ENCODE measurements at places on chromosomes 12 and 14. TPM values are rescaled to one million over a fixed set of nuclear protein-coding genes. Genes with fewer than 3 reads are reported as not detected.

The IFNG-AS1 gene
- 3.6 TPM for total RNA-seq

The WIF1 gene
- not detected for total RNA-seq

The TAS2R46 gene
- total RNA-seq, result 1.6 TPM

The AHNAK2 gene
- 0.07 TPM for total RNA-seq

The SLC39A9 gene
- 54.1 TPM for total RNA-seq

The PPP4R4 gene
- total RNA-seq, result 0.59 TPM

Measured in T-helper 1 cell treated with Interleukin-12 subunit alpha and Interleukin-12 subunit beta and Interleukin-4 antibody, amounts not matched to agents 30 ng/mL and 1 ng/mL, for 36 hours (primary cell).